ENCODE measurements at places on chromosomes 2 and 18.

DNA sequence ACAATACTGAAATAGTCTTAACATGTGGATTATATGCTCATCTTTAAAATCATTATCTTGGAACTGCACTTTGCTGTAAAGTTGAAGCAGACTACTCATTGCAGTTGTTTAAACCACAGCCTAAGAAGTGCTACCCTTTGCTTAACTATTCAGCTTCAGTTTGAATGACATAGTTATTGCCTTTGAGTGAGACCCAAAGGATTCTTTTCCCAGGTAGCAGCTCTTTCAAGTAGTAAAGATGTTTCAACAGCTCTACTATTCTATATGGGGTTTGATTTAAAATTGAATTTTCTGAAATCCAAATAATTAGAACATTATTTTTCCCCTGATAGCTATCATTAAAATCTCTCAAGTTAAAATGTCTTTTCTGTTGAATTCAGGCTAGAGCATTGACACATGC, 1.1 kb downstream of the SCG2 start:
- no peak for DNase-seq

- DNase-seq: no peak
Observed at GRCh38 chr2:55228226-55228563, 3.9 kb downstream of the CLHC1 start.

- no peak for DNase-seq
Observed at GRCh38 chr2:151902829-151903228, 74.6 kb upstream of the ARL5A start.

DNA sequence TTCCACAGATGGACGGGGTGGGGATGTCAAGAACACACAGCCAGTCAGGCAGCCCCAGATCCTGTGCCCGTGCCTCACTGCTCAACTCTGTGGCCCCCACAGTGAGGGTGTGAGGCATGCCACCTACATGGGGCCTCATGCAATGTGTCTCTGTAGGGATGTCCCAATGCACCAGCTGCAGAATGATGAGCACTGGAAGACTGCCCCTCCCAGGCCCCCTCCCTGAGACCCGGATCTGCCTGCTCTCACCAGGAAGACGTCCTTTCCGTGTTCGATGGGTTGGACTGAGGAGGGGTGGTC, 124.2 kb downstream of the TWIST2 start:
- DNase-seq: no peak

DNA sequence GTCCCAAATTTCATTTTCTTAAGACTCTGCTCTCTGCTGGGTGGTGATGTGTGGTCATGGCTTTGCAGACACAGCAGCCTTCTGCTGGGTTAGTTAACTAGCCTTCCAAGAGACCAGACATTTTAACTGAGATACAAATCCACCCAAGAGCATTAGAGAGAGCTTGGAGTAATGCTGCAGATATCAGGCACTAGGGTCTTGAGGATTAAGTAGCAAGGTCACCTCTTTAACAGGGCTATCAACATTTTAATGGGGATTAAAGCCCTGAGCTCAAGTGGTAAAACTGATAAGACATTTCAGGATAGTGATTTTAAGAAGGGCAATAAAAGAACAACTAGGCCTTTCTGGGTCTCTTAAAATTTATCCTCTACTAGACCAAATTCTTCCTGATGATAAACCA, 461.2 kb downstream of the MEIS1 start:
- DNase-seq: no peak

DNA sequence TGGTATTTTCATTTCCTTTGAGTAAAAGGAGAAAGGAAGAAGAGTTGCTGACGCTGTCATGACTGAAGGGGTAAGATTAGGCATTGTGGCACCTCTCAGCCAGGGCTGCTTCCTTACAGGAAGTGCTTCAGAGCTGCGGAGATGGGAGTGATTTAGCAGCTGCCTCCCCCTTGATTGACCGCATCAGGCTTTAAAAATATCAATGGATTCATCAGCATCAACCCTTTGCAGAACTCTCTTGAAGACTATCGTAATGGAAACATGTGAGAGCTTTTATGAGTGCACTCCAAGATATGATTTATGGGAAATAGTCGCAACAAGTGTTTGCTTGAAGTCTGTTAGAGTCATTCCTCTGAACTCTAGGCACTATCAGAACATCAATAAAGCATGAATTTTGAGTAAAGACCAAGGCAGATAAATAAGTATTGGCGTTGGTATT, 141.1 kb downstream of the CSRNP3 start:
- DNase-seq: peak; percentile 97

DNA sequence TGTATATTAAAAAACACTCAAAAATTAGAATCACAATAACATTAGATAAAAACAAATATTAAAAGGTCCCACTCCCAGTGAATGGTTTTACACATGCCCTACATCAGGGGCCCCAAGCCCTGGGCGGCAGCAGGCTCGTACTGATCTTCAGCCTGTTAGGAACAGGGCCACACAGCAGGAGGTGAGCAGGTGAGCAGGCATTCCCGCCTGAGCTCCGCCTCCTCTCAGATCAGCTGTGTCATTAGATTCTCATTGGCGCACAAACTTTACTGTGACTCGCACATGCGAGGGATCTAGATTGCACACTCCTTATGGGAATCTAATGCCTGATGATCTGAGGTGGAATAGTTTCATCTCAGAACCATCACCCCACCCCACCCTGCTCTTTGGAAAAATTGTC, 74.2 kb downstream of the MBD2 start:
- DNase-seq: no peak

GRCh38 chr2:19031642-19032041, 326.8 kb downstream of the OSR1 start:
- no peak for DNase-seq

DNA sequence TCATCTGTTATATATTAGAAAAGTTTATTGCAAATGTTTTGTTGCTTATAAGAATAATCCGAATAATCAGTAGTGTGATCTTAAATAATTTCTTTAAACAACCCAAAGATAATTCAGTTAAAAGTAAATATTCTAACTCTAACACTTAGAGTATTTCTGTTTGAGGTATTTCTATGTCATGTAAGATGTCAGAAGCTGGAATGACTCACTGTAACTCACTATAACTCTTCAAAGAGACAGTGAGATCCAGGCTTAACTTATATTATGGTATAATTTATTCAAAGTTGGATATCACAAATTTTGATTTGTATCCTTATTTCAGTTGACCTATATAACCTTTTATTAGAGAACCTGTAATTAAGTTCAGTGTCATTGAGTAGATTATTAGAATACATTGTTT, 6.9 kb downstream of the MBD5 start:
- DNase-seq: no peak

- DNase-seq: no peak
Observed at GRCh38 chr2:201969241-201969937, 64.3 kb upstream of the FZD7 start.

GRCh38 chr2:46824611-46825010, 91.0 kb downstream of the MCFD2 start:
- no peak for DNase-seq

GRCh38 chr18:13286456-13287125, 68.0 kb downstream of the LDLRAD4 start:
- DNase-seq: no peak

- no peak for DNase-seq
Observed at GRCh38 chr2:238129166-238130010, 9.1 kb upstream of the KLHL30 start.

DNA sequence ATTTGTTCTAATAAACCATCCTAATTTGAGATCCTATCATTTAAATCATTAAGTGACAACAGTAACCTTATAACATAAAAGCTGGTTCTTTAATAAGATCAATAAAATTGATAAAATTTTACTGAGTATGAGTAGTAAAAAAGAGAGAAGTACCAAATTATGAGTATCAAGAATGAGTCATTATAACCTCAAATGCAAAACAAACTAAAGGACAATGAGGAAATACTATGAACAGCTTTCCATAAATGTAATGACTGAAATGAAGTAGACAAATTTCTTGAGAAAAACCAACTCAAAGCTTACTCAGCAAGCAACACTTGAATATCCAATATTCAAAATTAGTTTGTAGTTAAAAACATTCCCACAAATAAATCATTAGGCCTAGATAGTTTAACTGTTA, 433.0 kb downstream of the ZEB2 start:
- no peak for DNase-seq

- DNase-seq: no peak
Observed at GRCh38 chr2:241822264-241822623, 13.3 kb downstream of the NEU4 start.

- DNase-seq: no peak
Observed at GRCh38 chr18:37604032-37604431, 38.4 kb upstream of the CELF4 start.

DNA sequence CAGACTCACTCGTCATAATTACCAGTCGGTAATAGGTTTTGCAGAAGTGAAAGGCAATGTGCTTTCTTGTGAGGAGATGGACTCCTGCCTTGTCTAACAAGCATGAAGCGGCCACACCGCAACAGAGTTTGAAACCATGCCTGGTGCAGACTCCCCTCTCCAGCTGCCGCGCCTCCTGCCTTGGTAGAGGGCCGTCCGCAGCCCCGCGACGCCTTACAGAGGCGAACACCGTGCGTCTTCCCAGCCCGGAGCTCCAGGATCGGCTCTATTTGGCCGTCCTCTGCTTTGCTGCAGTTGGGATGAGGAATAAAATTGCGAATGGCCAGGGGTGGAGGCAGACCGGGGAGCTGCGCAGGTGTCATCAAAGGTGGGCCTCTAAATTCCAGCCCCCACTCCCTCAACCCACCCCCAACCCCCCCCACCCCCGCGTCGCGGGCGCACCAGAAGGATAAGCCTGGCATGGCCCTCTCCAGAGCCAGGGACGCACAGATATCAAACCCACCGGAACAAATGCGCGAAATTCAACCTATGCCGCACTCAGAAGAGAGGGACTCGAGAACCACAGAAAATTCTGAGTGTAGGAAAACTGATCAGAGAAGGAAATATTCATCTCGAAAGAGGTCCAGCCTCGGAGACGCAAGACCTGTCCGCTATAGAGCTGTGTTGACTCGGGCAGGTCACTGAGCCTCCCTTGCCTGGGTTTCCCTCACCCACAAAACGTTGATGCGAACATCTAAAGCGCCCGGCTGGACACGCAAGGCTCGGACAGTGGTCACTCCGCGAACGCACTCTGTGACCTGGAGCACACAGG, 1.1 kb downstream of the TRABD2A start:
- no peak for DNase-seq

DNA sequence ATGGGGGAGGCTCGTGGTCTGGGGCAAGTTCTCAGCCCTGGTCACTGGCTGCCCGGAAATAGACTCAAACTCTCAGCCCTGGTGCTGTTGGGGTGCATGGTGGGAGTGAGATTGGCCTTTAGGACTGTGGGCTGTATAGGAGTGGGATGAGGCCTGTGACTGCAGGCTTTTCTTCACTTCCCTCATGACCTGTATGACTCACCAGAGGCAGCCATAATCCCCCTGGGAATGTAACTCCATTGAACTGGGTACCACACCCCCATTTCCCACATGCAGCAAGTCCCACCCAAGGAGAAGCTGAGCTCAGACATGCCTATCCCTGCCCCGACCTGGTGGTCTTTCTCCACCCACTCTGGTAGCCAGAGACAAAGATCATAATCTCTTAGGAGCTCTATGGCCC, 177.7 kb upstream of the OSR1 start:
- no peak for DNase-seq
